NCI-H1436 (cell line): ENCODE measurements at places on chromosomes 3 and 15.

- DNase-seq, result no peak
Measured at GRCh38 chr3:192155194-192155593, 572.1 kb downstream of the FGF12 start.

- no peak for DNase-seq
Measured at GRCh38 chr3:168364967-168365366, 269.2 kb upstream of the GOLIM4 start.

- DNase-seq, result no peak
Measured at GRCh38 chr15:63473749-63473998, 30.7 kb upstream of the USP3 start.

- no peak for DNase-seq
Measured at GRCh38 chr3:183539811-183540210, 15.7 kb downstream of the KLHL6 start.

- DNase-seq, result peak; percentile 49
Measured at GRCh38 chr15:66253418-66254088, at the start of gene MEGF11. MEGF11 (minus strand) TSS chr15:66253750; CDS start chr15:66128403, 125,347 bp downstream.

DNA sequence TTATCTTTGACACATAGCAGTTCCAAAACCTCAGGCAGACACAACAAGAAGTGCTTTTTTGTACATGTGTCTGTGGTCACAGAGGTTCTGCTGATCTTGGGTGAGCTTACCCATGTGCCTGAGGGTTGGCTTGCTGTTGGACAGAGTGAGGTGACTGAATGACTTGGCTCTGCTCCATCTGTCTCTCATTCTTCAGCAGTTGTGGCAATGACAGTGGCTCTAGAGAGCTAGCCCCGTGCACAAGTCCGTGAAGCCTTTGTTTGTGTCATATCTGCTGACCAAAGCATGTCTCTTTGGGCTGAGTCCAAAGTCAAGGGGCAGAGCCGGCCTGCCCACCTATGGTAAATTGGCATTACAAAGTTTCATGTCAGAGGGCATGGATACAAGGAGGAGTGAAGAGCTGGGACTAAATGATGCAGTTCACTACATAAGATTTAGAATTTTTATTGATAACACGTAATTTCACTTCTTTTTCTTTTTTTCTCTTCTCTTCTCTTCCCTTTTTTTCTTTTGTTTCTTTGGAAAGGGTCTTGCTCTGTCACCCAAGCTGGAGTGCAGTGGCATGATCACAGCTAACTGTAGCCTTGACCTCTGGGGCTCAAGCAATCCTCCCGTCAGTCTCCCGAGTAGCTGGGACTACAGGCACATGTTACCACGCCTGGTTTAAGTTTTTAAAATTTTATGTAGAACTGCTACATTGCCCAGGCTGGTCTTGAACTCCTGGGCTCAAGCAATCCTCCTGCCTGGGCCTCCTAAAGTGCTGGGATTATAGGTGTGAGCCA is 77.9 kb downstream of the ITPR1 start:
- no peak for DNase-seq

DNA sequence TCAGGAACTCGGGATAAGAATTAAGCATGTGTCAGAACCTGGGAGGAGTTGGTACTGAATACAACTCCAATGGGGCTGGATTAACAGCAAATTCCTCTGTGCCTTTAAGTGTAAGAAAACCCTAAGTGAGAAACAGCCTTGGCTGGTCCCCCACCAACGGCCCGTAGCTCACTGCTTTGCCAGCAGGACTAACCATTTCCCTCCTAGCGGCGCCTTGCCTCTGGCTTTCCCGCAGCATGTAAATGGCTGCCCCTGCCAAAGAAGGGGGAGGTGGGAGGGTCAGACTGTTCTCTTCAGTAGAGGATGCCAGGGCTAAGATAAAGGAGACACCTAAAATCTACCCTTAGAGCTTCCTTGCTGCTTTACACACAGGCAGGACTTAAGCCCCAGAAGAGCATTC is 51.0 kb upstream of the SH3GL3 start:
- no peak for DNase-seq

DNA sequence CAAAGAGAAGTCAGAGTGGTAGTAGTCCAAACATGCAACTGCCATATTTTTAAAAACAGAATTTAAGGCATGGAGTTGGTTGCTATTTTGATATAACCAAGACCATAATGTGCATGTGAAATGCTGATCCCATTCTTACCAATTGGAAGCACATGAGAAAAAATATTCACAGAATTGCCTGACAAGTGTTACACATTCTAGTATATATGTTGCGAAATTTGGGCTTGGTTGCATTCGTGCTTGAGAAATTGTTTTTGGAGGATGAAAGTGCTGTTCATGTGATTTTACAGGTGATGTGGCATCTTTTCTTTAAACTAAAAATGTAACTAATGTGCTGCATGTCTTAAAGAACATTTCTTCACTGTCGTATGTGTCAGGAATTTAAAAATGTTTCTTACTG is 199.7 kb downstream of the CHL1 start:
- no peak for DNase-seq

DNA sequence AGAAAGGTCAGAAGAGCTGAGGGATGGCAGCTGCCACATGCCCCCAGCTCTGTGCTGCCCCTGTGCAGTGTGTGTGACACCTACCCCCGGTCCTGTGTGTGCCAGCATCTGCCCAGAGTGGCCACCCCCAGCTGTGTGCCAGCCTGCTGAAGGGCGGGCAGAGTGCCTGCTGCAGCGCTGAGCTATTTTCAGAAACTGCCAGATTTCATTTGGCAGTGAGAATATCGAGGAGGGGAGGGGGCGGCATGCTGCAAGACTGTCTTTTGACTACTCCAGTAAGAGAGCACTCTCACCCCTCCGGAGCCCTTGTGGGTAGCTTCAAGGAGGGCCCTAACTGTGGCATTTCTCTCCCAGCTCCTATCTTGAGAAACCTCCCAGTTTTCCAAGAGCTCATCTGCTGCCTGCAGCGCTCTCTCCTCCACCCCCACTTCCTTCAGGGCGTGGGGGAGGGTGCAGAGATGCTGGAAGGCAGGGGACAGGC is 25.2 kb upstream of the DOCK3 start:
- no peak for DNase-seq

GRCh38 chr15:25053000-25053815 is 98.4 kb downstream of the SNRPN start:
- DNase-seq, result no peak

DNA sequence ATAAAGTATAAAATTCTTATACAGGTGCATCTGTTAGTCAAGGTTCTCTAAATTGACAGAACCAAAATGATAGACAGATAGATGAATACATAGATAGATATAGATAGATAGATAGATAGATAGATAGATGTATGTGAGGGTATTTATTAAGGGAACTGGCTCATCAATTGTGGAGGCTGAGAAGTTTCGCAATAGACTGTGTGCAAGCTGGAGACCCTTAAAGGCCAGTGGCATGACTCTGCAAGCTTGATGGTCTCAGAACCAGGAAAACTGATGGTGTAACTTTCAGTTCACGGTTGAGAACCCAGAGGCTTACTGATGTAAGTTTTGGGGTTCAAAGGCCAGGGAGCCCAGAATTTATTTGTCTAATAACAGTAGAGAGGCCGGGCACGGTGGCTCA is 1123.7 kb upstream of the CADM2 start:
- no peak for DNase-seq

DNA sequence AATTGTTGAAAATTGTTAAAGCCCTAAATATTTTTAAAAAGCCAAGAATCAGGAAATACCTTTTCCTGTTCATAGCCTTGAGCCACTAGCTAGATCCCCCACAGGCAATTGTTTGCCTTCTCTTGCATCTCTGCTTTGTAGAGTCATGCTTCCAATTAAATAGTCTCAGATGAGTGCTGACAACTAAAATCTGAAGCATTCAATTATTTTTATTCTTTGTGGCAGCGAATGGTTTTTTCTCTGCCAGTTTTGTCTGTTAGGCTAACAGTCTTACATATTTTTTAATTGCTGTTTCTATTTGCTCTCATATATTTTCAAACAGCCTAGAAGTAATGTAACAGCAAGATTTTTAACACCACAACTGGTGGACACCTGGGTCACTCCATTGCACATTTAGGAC is 277.1 kb upstream of the GBE1 start:
- no peak for DNase-seq

DNA sequence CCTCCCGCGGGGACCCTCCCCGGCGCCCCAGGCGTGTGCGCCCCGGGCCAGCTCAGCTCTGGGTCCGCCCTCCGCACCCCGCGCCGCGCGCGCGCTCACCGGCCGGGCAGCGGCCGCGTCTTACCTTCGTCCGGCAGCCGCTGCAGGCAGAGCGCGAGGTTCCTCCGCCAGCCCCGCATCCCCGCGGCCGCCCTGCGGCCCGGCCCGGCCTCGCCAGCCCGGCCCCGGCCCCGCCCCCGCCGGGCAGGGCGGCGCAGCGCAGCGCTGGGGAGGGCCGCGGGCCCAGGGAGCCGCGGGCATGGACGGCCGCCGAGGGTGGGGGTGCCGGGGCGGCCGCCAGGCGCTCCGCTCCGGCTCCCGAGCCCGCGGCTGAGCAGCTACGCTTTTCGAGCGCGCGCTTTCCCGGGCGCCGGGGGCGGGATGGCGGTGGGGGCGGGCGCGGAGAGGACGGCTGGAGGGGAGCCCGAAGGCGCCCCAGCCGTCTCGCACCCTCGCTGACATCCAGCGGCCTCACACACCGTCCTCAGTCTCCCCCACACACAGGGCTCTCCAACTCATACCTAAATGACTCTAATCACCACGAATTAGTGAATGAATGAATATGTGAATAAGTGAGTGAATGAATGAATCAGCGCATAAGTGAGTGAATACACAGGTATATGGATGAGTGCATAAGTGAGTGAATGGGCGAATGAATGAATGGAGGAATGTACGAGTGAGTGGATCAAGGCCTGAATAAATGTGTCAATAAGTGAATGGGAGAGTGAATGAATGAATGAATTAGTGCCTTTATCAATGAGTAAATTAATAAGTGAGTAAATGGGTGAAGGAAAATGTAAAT is 48.5 kb upstream of the CCDC174 start:
- DNase-seq, result no peak

- DNase-seq, result no peak
Measured at GRCh38 chr3:183504597-183504996, 50.9 kb downstream of the KLHL6 start.

- DNase-seq, result no peak
Measured at GRCh38 chr15:43525131-43525530, 7.7 kb downstream of the MAP1A start.

DNA sequence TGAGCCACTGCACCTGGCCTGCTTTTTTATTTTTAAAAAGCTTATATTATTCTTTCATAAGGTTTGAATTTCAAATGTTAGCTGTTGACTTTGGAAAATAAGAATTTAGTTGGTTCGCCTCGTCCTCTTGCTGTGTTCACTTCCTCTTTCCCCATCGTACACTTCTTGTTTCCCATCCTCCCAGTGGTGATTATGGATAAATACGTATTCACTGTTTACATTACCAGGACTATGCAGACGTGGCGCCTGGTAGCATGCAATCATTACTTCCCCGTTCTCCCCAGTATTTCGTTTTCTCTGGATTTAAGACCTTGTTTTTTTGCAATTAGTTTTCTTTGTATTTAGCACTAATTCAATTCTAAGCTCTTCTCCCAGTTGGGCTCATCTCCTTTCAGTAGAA is 70.1 kb downstream of the LMLN start:
- no peak for DNase-seq

- no peak for DNase-seq
Measured at GRCh38 chr15:63483521-63484371, 20.6 kb upstream of the USP3 start.

- DNase-seq, result no peak
Measured at GRCh38 chr3:51739110-51739509, 32.2 kb downstream of the GRM2 start.

- DNase-seq, result no peak
Measured at GRCh38 chr15:58329781-58330671, 101.8 kb upstream of the LIPC start.

GRCh38 chr15:52406601-52407000 is 111.0 kb upstream of the MYO5C start:
- no peak for DNase-seq

DNA sequence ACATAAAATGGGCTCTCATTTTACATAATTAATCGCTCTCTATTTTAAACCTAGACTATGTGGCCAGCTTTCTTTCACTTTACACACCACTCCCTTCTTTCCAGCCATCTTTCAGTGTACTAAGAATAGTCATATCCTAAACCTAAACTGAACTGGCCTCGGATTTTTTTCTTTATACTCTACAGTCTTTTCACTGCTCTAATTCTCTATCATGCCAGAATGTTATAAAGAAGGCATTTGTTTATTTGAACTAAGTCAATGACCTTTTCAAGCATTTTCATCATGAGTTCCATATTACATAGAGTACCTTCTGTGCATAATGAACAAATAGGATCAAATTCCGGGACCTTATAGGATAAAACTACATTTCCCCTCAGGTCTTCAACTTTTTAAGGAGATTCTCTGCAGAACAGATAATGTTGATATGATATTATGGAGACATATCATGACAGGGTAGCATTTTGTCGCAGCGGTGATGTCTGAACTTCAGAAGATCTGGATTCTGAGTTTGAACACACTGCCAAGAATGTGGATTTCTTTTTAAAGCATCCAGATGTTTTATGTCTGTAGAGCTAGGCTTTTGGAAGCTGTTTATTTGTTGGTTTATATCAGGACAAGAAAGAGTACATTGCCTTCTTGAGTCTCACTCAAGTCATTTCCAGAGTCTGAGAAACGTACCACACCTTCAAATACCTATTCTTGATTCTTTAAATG is 1047.3 kb downstream of the MCTP2 start:
- DNase-seq, result no peak

DNA sequence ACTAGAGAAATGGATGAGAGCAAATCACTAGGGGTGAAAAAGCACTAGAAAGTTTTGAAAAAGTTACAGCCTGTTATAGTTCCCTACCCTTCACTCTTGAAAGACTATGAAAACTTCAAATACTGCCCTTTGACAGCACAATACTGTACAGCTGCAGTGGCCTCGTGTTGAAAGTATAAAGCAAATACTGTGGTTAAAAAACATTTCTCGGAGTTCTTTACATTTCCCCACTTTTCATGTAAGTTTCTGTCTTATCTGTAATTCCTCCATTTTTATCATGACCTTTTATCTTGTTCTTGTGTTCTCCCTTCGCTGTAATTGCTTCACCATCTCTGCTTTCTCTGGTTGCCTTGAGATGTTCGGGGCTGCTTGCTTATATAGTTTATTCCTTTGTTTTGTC is 423.8 kb upstream of the CFAP20DC start:
- DNase-seq, result no peak

DNA sequence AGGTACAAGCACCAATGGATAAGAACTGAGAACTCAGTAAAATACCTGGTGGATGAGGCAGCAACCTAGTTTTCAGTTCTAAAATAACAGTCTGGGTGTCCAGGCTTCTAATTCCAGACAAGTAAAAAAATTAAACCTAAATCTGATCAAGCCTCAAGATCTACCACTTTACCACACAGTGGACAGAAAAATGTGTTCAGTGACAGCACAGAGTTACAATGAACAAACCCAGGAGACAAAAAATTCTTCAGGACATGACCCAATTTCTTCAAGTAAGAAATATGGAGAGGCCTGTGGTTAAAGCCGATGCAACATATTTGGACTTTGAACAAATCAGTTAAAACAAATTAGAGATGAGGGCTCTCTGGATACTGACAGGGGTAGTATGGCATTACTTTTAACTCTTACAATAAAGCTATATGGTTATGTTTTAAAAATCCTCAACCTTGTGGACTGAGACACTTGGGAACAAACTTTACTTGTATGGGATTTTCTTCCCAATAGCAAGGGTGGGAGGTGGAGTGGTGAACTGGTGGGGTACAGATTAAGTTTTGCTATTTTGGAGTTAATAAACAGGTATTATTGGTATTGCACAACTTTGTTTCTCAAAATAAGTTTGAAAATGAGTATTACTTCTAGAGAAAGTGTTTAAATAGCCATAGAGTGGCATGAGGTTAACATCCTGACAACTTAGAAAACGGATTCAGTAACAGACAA is 14.2 kb downstream of the CCNL1 start:
- DNase-seq, result no peak

- no peak for DNase-seq
Measured at GRCh38 chr3:136380530-136380929, 130.4 kb downstream of the PCCB start.
